ENCODE measurements at places on chromosomes 13 and 19. TPM values are rescaled to one million over a fixed set of nuclear protein-coding genes. Genes with fewer than 3 reads are reported as not detected.

Gene PODNL1
- 13.9 TPM for total RNA-seq

Gene LAIR1
- not detected for total RNA-seq

Gene ZNF429
- total RNA-seq: 5.4 TPM

Gene PINLYP
- 0.61 TPM for total RNA-seq

Gene PSG6
- total RNA-seq: 1.1 TPM

Gene LILRA1
- not detected for total RNA-seq

Gene GJA3
- total RNA-seq: not detected

Gene IFNL1
- total RNA-seq: not detected
